Fibroblast of skin of left biceps (primary cell): ENCODE measurements at places on chromosomes 3 and 15.

DNA sequence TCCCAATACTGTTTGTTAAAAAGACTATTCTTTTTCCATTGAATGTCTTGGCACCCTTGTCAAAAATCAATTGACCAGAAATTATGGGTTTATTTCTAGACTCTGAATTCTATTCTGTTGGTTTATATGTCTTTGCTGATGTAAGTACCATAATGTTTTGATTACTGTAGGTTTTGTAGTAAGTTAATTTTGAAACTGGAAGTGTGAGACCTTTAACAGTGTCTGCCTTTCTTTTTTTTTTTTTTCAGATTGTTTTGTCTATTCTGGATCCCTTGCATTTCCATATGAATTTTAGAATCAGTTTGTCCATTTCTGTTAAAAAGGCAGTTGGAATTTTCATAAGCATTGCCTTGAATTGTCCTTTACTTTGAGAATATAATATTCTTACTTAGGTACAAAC, 13.6 kb downstream of the ATP2C1 start:
- no peak for DNase-seq

DNA sequence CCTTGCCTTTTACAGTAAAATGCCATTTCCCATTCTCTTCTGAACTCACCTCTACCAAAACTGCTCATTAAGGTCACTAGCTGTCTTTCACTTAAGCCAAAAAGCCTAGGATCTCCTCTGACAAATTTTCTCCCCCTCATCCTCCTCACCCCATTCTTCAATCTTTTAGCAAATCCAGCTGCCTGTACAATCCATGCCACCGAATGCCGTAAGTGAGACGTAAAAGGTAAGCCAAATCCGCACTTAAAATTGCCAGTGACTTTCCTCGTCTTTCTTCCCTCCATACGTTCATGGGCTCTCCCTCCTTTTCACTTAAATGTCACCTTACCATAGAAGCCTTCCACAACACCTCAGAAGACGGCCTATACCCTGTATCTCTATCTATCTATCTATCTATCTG, 13.8 kb downstream of the PSMD6 start:
- DNase-seq = no peak

DNA sequence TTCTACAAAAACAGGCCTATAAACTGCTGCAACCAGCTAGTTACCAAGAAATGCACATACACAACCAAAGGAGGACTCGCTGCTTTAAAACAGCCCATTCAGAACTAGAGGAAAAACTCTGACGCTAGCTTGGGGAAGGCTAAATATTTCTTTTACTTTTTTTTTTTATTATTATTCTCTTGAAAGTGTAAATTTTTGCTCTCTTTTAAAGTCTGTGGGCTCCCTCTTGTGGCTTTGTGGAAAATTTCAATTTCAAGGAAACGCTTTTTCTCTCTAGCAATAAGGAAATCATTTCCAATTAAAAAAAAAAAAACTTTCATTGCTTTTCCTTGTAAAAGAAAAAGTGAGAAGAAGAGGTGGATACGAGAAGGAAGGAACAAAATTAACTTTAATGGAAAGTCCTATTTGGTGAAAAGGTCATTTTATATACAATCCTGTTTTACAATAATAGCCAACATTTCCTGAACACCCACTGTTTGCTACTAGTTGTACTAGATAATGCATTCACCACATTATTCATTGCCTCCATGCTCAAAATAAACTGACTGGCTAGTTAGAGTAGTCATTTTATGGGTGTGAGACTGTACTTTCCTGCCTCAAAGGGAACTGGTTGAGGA, 51.2 kb upstream of the SAMMSON start:
- peak; percentile 8 for DNase-seq

GRCh38 chr15:39176030-39176429, 404.8 kb upstream of the THBS1 start:
- peak; percentile 55 for DNase-seq

- no peak for DNase-seq
These were observed 172.9 kb upstream of the SLC2A2 start for GRCh38 chr3:171199473-171199829.

DNA sequence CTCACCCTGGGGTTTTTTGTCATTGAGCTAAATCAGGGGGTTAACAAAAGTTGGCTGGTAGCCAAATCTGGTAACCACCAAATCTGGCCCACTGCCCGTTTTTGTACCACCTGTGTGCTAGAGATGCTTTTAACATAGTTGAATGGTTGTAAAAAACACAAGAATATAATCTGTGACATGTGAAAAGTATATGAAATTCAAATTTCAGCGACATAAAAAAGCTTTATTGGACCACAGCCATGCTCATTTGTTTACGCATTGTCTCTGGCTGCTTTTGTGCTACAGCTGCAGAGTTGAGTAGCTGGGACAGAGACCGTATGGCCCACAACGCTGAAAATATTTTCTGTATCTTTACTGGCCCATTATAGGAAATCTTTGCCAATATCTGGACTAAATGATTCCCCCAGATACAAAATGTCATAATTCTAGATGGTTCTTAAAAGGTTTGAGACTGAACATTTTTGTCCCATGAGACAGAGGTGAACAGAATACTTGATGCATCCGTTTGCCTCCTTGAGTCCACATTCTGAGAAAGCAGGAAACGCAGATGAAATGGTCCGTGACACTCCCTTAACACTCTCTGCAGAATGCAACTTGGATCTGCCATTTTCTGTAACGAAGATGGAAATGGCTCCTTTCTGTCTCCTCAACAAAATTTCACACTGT, 120.9 kb upstream of the PDZRN3 start:
- no peak for DNase-seq

DNA sequence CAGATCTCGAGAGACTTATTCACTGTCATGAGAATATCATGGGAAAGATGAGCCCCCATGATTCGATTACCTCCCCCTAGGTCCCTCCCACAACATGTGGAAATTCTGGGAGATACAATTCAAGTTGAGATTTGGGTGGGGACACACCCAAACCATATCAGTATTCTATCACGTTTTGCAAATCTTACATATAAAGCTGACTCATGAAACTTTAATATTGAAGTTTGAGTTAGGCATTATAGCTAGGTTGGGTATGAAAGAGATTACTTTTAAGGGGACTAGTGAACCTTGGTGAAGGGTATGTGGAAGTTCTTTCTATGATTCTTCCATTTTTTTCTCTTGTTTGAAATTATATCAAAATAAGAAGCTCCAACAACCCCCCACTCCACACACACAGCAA, 117.7 kb upstream of the RASGRP1 start:
- DNase-seq = no peak

DNA sequence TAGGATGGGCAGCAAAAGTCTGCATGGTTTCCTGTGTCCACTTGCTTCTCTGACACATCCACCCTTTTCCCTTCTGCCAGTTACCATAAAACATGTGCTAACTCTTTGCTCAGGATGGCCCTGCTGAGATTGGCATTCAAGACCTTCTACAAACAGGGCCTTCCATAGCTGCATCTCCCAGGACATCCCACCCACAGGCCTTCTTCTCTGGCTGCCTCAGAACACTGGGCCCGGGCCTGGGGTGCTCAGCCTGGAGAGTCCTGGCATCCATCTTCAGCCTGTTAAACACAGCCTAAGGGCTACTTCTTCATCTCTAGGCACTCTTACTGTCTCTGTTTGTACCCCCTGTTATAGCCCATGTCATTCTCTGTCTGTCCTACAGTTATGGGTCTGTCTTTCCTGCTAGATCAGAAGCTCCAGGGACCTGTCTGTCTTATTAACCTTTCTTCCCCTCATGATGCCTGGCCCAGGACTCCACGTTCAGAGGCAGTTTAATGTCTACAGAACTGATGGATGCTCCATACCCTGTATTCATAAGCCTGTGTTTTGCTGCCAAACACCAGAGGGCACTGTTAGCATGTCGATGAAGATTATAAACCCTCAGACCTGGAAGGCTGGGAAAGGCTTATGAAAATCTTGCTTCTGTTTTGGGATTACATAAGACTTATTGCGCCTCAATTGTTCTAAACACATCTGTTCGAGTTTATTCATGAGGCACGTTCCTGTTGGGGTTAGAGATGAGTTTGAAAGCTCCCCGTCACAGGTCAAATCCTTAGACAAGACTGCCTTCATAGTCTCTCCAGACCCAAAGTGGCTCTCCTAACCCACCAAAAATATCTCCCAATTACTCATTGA, 16.5 kb downstream of the SEMA3G start:
- DNase-seq = peak; percentile 51

GRCh38 chr15:64144565-64145281, 6.8 kb upstream of the SNX22 start:
- DNase-seq = no peak

- no peak for DNase-seq
These were observed 98.2 kb downstream of the SRGAP3 start for GRCh38 chr3:9151240-9151639.

GRCh38 chr3:73086071-73086494, 24.6 kb downstream of the EBLN2 start:
- DNase-seq = no peak

DNA sequence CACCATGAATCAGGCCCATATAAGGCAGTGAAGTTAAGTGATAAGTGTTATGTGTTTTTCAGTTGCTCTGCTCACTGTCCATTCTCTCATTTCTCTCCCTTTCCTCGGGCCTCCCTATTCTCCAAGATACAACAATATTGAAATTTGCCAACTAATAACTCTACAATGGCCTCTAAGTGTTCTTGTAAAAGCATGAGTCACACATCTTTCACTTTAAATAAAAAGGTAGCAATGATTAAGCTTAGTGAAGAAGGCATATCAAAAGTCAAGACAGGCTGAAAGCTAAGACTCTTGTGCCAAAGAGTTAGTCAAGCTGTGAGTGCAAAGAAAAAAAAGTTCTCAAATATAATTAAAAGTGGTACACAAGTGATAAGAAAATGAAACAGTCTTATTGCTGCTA, 675.4 kb downstream of the OTOL1 start:
- no peak for DNase-seq

DNA sequence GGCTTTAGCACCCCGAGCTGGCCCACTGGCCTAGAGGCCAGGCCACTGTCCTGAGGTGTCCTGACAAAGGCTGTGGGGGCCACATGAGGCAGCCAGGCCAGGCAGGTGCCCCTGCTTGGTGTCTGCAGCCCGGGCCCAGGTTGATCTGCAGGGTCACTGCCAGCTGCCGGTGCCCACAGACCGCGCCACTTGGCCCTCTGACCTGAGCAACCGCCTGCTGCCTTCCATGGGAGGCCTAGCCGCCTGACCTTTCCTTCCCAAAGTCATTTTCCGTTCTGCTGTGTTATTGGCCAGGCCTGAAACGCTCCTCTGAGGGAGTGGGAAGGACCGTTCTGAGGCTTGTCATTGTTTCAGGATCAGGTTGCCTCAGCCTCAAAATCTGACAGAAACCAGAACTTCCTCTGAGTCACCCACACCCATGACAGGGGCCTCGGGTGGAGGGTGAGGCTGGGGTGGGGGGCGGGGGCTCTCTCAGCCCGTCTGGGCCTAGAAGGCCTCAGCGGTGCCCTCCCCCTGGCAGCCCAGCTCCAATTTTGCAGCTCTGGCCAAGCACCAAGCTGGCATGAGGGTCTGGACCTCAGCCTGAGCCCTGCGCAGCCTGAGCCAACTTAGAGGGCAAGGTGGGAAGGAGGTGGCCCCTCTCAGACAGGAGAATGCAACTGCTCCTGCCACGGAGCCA, 140.7 kb upstream of the MEF2A start:
- peak; percentile 41 for DNase-seq
